ENCODE measurements at places on chromosomes 5 and 9.

- no peak for DNase-seq
Measured at GRCh38 chr9:4508907-4509589, 18.8 kb downstream of the SLC1A1 start.

GRCh38 chr5:35819026-35819425, 37.7 kb upstream of the IL7R start:
- DNase-seq: no peak

GRCh38 chr9:114671605-114672004, 10.4 kb downstream of the TEX48 start:
- no peak for DNase-seq

DNA sequence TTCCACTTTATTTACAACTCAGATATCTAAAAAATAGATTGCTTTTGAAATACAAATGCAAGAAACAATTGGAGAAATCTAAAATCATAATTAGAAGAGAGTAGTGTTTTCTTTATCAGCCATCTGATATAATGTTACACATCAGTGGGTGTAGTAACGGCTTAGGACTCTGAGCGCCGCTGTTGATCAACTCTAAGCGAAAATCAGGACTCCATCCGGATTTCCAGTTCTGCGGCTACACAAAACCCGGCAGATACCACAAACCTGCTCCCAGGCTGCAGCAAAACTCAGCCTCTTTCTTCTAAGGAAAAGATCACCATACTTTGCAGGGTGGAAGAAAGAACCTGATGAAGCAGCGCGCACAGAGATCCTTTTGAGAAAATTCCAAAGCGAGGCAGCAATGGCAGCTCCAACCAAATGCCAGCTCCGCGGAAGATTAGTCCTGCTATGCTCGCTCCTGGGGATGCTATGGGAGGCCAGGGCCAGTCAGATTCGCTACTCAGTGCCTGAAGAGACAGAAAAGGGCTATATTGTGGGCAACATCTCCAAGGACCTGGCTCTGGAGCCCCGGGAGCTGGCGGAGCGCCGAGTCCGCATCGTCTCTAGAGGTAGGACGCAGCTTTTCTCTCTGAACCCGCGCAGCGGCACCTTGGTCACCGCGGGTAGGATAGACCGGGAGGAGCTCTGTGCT, at the start of gene PCDHGA9:
Gene PCDHGA9 (plus strand): TSS at position 226 of the 691 bp plus-strand sequence. CDS start 175 bp downstream, at position 401.
- no peak for DNase-seq

GRCh38 chr9:112334432-112334841, 1.0 kb upstream of the PTBP3 start:
- no peak for DNase-seq

- DNase-seq: no peak
Measured at GRCh38 chr5:133891390-133891789, 77.0 kb downstream of the C5orf15 start.

GRCh38 chr9:130425741-130426466, 18.9 kb upstream of the ASS1 start:
- DNase-seq: no peak

- DNase-seq: no peak
Measured at GRCh38 chr5:96064877-96065276, 103.2 kb upstream of the ELL2 start.

- DNase-seq: no peak
Measured at GRCh38 chr9:994005-994404, 17.6 kb downstream of the DMRT3 start.

GRCh38 chr5:53180991-53181390, 71.4 kb upstream of the MOCS2 start:
- DNase-seq: no peak
